Osteocyte (in vitro differentiated cells): ENCODE measurements at places on chromosomes 5 and 9.

DNA sequence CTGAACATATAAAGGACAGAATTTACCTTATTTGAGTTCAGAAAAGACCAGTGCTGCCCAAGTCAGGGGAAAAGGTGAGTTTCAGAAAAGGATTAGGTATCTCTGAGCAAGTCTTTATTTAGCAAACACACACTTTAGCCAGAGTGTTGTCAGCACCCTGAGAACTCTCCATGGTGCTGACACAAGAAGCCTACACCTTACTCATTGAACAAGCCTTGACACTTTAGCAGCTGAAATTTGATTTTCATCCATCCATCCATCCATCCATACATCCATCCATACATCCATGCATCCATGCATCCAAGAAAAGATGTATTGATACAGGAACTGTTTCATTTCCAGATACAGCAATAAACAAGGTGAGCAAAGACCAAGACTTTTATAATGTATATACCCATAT, 311.2 kb downstream of the TRIM32 start:
- no peaks in the 10 kb centered on the region for H3K36me3 ChIP-seq
- H3K4me1 ChIP-seq: no peaks in the 10 kb centered on the region
- no peak overlapping the region for H3K27ac ChIP-seq
- DNase-seq: no peak
- no peak overlapping the region for H3K4me3 ChIP-seq
- H3K27me3 ChIP-seq: no peaks in the 10 kb centered on the region

DNA sequence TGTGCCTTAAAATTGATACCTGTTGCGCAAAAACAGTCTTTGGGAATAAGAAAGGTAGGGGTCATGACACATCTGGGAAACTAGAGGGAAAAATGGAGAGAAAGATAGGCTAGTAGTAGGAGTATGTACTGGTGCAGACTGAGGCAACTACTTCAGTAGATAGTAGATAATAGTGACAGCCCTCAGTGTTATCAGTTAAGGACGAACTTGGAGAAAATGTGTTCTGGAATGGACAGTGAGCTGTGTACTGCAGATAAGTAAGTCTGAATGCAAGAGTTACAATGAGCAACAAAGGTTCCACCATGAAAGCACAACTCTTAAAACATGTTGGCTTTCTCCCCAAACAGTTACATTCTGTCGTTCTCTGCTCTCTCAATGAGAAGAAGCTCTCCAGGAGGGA, 6.5 kb upstream of the INSL6 start:
- no peak overlapping the region for H3K4me3 ChIP-seq
- H3K4me1 ChIP-seq: no peaks in the 10 kb centered on the region
- H3K27ac ChIP-seq: no peak overlapping the region
- no peaks in the 10 kb centered on the region for H3K36me3 ChIP-seq

DNA sequence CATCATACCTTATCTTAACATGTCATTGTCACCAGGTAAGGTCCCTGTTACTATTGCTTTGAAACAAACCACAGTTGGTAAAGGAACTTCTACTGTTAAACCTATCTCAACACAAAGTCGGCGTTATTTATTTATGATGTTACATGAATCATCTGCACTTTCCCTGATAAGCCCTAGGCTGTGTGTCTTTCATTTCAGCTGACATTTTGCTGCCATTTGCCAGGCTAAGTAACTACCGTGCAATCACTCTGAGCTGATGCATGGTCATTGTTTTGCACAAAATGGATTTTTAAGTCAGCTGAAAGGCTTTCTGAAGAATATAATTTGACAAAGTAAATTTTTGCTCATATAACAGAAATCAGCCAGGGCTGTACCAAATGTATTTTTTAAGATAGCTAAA, 546.5 kb downstream of the ZNF608 start:
- H3K36me3 ChIP-seq: no peaks in the 10 kb centered on the region
- H3K4me3 ChIP-seq: no peak overlapping the region
- no peak for DNase-seq
- H3K27me3 ChIP-seq: no peaks in the 10 kb centered on the region

GRCh38 chr9:123355761-123356431, at the start of gene CRB2:
Gene CRB2, plus strand, starts transcription at chr9:123356197. Its CDS starts 64 bp downstream, at chr9:123356261.
- H3K27me3 ChIP-seq: peaks cover 21% of the 10 kb centered on the region
- H3K36me3 ChIP-seq: no peaks in the 10 kb centered on the region
- H3K27ac ChIP-seq: no peak within 1 kb of the TSS
- H3K4me1 ChIP-seq: peaks cover 11% of the 10 kb centered on the region
- DNase-seq: no peak

DNA sequence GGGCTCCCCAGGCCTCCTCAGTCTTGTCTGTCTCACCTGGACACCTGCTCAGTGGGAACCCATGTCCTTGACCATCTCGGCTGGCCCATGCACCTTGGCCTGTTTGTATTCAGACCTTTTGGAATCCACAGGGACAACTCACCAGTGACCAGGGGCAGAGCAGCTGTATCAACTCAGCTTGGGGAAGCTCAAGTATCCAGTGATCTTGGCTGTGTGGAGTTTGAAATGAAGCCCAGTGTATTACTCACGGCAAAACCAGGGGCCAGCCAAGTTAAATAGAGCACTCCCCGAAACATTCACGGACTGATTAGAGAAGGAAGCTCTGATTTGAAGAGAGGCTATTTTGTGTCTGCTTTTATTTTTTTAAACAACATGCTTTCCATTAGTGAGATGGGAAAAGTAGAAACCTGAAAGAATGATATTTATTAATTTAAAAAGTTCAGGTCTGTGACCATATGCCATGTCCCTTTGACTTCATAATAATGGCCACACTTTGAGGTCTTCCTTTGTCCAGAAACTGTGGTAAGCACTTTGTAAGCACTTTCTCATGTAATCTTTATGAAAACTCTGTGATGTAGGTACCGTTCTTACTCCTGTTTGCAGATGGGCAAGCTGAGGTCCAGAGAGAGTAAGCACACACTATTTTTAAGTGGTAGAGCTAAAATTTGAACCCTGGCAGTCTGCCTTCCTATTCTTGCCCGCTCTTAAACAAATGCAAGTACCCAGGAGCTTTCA, 656.5 kb downstream of the BNC2 start:
- H3K36me3 ChIP-seq: peaks cover 8% of the 10 kb centered on the region
- peak overlapping the region; percentile 19 for H3K4me3 ChIP-seq
- DNase-seq: no peak
- peak overlapping the region; percentile 93 for H3K27ac ChIP-seq
- no peaks in the 10 kb centered on the region for H3K27me3 ChIP-seq

DNA sequence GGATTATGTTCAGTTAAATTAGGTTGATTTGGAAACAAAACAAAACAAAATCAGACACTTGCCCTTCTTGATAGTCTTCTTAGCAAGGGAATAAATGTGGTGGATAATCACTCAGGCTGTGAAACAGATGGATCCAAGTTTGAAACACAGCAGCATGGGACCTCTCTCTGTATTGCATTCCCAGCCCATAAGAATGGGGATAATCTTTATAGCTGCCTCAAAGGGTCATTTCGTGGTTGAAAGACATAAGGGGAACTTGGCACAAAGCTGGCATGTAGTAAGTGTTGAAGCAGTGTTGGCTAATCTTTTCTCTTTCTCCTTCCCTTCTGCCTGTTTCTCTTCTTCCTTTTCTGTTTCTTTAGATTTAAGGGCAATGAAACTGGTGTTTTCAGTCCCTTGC, 333.9 kb upstream of the TLE4 start:
- no peaks in the 10 kb centered on the region for H3K36me3 ChIP-seq
- H3K27me3 ChIP-seq: no peaks in the 10 kb centered on the region
- no peak overlapping the region for H3K4me3 ChIP-seq
- H3K4me1 ChIP-seq: no peaks in the 10 kb centered on the region
- no peak for DNase-seq
- H3K27ac ChIP-seq: no peak overlapping the region

- H3K36me3 ChIP-seq: no peaks in the 10 kb centered on the region
- H3K4me3 ChIP-seq: no peak overlapping the region
- peaks cover 44% of the 10 kb centered on the region for H3K27me3 ChIP-seq
- no peak overlapping the region for H3K27ac ChIP-seq
- H3K4me1 ChIP-seq: no peaks in the 10 kb centered on the region
Measured at GRCh38 chr5:69032009-69032408, 61.8 kb upstream of the SLC30A5 start.

DNA sequence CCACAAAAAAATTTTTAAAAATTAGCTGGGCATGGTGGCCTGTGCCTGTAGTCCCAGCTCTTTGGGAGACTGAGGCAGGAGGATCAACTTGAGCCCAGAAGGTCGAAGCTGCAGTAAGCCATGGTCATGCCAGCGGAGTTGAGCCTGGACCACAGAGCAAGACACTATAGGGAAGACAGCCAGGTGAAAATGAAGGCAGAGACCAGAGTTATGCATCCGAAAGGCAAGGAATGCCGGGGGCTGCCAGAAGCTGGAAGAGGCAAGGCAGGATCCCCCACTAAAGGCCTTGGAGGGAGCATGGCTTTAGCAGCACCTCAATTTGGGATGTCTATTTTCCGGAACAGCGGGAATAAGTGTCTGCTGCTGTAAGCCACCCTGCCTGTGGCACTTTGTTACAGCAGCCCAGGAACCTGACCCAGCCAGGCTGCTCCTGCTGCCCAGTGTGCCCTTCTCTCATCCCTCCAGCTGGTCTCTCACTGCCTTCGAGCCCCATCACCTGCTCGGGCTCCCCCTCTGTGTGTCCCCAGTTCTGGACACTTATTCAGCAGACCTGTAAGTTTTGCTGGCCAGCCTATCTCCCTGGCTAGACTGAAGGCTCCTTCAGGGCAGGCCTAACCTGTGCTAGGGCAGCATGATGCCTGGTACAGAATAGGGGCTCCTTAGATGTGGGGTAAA, 16.8 kb upstream of the JADE2 start:
- H3K4me1 ChIP-seq: peaks cover 31% of the 10 kb centered on the region
- no peaks in the 10 kb centered on the region for H3K36me3 ChIP-seq
- DNase-seq: no peak
- H3K27ac ChIP-seq: no peak overlapping the region
- no peak overlapping the region for H3K4me3 ChIP-seq
- H3K27me3 ChIP-seq: no peaks in the 10 kb centered on the region

DNA sequence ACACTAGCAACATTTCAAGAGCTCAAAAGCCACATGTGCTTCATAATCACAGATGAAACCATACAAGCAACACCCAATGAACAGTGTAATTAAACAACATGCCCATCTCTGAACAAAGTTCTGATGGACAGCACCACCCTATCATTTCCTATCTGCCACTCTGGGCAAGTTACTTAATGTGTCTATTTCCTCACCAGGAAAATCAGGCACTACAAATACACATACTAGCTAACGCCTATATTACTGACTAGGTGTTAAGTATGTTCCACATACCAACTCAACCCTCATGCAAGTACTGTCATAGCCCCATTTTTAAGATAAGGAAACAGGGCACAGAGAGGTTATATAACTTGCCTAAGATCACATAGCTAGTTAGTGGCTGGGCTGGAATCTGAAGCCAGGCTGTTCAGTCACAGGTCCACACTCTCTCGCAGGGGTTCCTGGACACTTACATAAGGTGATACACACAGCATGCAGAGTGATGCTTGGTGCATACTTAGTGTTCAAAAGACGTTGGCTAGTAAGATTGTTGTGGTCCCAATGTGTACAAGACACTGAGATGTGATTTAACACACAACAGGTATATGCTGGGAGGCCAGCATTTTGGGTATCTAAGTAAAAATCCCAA, 24.2 kb downstream of the CORO2A start:
- no peaks in the 10 kb centered on the region for H3K27me3 ChIP-seq
- H3K36me3 ChIP-seq: no peaks in the 10 kb centered on the region
- H3K4me3 ChIP-seq: no peak overlapping the region
- H3K27ac ChIP-seq: no peak overlapping the region
- peaks cover 21% of the 10 kb centered on the region for H3K4me1 ChIP-seq
- DNase-seq: no peak

DNA sequence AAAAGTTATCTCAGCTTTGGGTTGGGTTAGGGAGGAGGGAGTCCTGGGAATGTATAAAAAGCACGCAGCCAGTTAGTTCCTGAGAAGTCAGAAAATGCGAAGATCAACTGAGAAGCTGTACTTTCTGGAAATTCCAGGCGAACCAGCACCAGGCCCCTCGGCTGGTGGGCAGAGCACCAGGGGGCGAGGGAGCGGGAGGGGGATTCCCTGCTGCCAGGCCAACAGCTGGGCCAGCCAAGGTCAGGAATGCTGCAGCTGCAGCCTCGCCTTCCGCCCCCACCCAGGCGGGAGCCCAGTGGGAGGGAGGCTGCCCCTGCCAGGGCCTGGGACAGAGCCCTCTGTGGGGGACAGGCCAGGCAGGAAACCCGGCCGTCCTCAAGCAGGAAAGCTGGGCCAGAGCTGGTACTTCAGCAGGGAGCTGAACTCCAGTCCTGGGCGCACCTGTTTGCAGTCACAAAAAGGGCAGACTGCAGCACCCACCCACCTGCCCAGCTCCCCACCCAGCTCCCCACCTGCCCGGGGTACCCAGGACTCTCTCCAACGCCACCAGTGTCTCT, 35.5 kb downstream of the VAV2 start:
- peaks cover 59% of the 10 kb centered on the region for H3K4me1 ChIP-seq
- peak; percentile 92 for DNase-seq
- H3K27me3 ChIP-seq: no peaks in the 10 kb centered on the region
- H3K27ac ChIP-seq: peak overlapping the region; percentile 94
- H3K4me3 ChIP-seq: peak overlapping the region; percentile 67

GRCh38 chr9:36878986-36879982, 154.8 kb downstream of the PAX5 start:
- no peak for DNase-seq
- H3K27me3 ChIP-seq: peaks cover 55% of the 10 kb centered on the region
- no peak overlapping the region for H3K27ac ChIP-seq
- H3K4me1 ChIP-seq: no peaks in the 10 kb centered on the region

- H3K36me3 ChIP-seq: no peaks in the 10 kb centered on the region
- H3K4me1 ChIP-seq: peaks cover 5% of the 10 kb centered on the region
- H3K27ac ChIP-seq: no peak overlapping the region
- no peak overlapping the region for H3K4me3 ChIP-seq
- no peak for DNase-seq
- peaks cover 78% of the 10 kb centered on the region for H3K27me3 ChIP-seq
Measured at GRCh38 chr9:36985769-36986467, 48.1 kb downstream of the PAX5 start.

- H3K27me3 ChIP-seq: no peaks in the 10 kb centered on the region
- no peak for DNase-seq
- H3K27ac ChIP-seq: no peak overlapping the region
- H3K36me3 ChIP-seq: no peaks in the 10 kb centered on the region
Measured at GRCh38 chr9:134537951-134538641, 103.5 kb upstream of the COL5A1 start.

DNA sequence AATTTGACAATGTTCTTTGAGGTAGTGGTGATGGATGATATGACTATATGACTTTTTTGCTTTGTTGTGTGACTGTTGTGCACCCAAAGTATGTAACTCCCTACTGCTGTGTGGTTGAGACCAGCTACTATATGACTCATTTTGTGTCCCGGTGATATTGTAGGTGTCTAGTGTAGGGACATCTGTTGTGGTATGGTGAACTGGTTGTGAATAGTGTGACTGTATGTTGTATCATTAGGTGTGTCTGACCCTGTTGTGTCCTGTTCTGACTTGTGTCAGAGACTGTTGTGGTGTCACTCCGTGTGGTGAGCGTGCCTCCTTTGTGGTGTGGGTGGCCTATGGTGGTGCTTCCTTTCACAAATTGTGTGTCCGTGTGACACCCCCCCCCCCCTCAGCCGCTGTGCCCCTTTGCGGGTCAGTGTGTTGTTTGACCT, 11.2 kb upstream of the CXXC5 start:
- H3K4me3 ChIP-seq: peak overlapping the region; percentile 58
- peak overlapping the region; percentile 90 for H3K27ac ChIP-seq
- DNase-seq: no peak
- peaks cover 55% of the 10 kb centered on the region for H3K4me1 ChIP-seq
